ENCODE measurements at places on chromosomes 1 and 21.

DNA sequence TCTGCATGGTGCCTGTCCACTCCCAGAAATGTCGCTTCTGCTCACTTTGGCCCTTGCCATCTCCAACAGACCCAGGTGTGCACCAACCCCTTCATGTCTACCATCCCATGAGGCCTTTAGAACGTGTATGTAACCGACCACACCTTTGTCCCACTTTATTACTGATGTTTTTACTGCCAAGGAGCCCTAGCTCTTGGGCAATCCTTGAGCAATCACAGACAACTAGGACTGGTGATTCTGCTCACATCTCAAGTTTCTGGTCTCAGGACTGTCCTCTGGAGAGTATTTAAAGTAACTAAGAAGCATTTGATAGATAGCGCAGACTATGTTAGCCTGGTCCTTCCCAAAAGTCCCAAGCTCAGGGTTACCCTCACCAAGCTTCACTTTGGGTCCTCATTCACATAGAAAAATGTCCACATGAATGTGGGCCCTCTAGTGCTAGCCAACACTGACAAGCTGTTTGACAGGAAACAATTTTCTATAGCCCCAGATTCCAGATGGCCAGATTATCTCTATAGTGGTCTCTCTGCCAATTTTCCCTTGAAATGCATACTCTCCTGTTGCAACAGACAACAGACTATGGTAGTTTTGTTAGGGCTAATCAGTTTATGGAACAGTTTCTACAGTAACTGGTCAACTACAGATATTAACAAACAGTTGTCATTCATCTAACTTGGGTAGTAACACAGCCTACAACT, 6.9 kb upstream of the TMEM81 start:
- no peak overlapping the region for H3K27ac ChIP-seq
- H3K4me3 ChIP-seq, result no peak overlapping the region
- H3K27me3 ChIP-seq, result no peaks in the 10 kb centered on the region
- DNase-seq, result no peak
- H3K4me1 ChIP-seq, result no peaks in the 10 kb centered on the region

- no peaks in the 10 kb centered on the region for H3K36me3 ChIP-seq
- no peaks in the 10 kb centered on the region for H3K4me1 ChIP-seq
- H3K4me3 ChIP-seq, result no peak overlapping the region
- H3K27ac ChIP-seq, result no peak overlapping the region
- no peak for DNase-seq
- no peaks in the 10 kb centered on the region for H3K27me3 ChIP-seq
Observed at GRCh38 chr1:207486198-207486597, 9.8 kb upstream of the CR1 start.

DNA sequence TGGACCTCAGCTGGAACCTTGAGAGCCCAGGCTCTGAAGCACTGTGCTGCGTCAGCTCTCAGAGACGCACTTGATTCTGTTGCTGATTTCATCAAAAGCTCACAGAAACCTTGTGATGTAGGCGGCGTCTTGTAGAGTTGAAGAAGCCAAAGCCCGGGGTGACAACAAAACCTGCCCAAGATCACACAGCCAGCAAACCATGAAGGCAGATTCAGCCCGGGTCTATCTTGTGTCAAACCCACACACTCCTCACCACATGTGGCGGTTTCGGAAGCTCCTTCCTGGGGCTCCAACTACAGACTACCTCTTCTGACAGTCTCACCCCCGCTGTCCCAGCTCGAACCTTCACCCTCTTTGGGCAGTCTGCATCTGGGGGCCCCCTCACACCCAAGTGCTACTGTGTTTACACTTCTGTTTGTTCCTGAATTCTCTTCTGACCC, 50.4 kb downstream of the TENT5C start:
- DNase-seq, result no peak
- H3K27ac ChIP-seq, result no peak overlapping the region
- H3K27me3 ChIP-seq, result no peaks in the 10 kb centered on the region
- H3K36me3 ChIP-seq, result no peaks in the 10 kb centered on the region

GRCh38 chr1:114292194-114292593, 138.5 kb upstream of the SYT6 start:
- H3K27ac ChIP-seq, result no peak overlapping the region
- no peaks in the 10 kb centered on the region for H3K27me3 ChIP-seq
- DNase-seq, result no peak
- no peaks in the 10 kb centered on the region for H3K4me1 ChIP-seq

- DNase-seq, result no peak
- H3K36me3 ChIP-seq, result peaks cover 3% of the 10 kb centered on the region
- no peaks in the 10 kb centered on the region for H3K4me1 ChIP-seq
- H3K27ac ChIP-seq, result no peak overlapping the region
Observed at GRCh38 chr1:214352838-214353237, 71.9 kb downstream of the SMYD2 start.

DNA sequence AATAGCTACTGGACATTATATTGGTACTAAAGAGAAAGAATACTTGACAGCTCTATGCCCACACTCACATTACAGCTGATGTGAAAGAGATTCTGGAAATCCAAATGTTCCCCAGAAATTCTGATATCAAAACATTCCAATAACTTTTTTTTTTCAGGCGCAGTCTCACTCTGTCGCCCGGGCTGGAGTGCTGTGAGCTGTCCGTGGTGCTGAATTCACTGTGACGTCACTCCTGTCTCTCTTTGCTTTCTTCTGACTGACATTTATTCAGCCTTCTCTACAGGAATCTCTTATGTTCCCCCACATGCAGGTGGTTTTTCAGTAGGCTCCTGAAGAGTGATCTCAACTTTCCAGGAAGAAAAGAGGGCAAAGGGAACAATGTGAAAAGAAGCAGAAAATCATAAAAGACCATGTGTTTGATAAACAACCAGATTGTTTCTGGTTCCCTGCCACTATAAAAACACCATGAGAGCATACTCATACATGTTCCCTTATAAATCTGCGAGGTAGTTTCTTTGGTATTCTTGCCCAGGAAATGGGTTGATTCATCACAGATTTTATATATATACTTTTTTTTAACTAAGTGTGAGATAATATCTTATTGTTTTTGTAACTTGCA, 6.2 kb downstream of the S100A7A start:
- no peaks in the 10 kb centered on the region for H3K27me3 ChIP-seq
- H3K4me3 ChIP-seq, result no peak overlapping the region
- H3K36me3 ChIP-seq, result no peaks in the 10 kb centered on the region
- H3K27ac ChIP-seq, result no peak overlapping the region

DNA sequence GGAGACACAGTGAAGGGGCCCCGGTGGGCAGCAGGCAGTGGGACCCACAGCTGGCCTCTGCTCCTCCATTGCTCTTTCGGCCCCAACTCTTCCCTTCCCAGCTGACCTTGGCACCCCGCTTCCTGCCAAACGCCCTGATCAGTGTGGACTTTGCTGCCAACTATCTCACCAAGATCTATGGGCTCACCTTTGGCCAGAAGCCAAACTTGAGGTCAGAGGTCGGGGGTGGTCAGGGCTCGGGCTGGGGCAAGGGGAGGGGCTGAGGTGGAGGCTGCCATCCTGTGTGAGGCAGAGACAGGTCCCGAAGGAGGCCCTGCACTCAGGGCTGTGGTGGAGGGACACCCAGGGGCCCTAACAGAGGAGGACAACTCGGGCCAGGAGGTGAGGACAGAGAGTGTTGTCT, 13.7 kb downstream of the PODN start:
- H3K4me1 ChIP-seq, result no peaks in the 10 kb centered on the region
- no peak overlapping the region for H3K27ac ChIP-seq
- H3K27me3 ChIP-seq, result no peaks in the 10 kb centered on the region
- DNase-seq, result no peak
- no peak overlapping the region for H3K4me3 ChIP-seq

DNA sequence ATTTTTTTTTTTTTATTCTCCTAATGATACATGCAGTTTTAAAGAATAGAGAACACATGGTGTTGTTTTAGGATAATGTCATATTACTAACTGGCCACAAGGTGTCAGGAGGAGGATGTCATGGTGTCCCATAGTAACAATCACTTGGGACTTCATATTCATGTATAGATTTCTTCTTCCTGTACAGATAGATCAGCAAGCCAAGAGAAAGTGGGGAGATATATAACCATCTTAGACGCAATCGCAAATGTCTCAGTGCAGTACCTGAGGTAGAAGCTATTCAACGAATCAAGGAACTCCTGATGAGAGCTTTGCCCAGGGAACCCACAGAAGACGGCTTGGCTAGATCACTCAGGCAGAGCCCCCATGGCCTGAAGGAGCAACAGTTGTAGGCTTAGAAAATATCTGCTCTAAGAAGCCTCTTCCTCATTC, 12.3 kb downstream of the OR2T11 start:
- H3K36me3 ChIP-seq, result no peaks in the 10 kb centered on the region
- no peak overlapping the region for H3K4me3 ChIP-seq
- DNase-seq, result no peak
- no peaks in the 10 kb centered on the region for H3K4me1 ChIP-seq
- H3K27ac ChIP-seq, result no peak overlapping the region
- H3K27me3 ChIP-seq, result no peaks in the 10 kb centered on the region

DNA sequence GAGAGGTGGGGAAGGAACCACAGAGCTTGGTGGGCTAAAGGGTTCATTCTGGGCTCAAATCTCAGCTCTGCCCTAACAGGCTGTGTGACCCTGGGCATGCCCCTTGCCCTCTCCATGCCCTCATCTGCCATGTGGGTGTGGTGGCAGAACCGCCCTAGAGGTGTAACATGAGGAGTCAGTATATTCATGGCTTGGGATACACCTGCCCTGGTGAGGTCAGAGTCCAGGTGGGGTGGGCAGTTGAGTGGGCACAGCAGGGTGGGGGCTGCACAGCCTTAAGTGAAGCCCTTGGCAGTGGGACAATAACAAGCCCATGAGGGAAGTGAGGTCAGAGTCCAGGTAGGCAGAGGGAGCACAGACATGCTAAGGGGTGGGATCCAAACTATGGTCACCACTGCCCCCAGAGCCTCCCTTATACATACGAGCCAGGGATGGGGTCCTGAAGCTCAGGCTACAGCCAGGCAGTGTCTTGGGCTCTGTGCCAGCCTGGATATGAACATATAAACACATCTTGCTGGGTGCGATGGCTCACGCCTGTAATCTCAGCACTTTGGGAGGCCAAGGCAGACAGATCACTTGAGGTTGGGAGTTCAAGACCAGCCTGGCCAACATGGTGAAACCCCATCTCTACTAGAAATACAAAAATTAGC, 59.0 kb upstream of the EFHD2 start:
- H3K4me1 ChIP-seq, result no peaks in the 10 kb centered on the region
- no peak overlapping the region for H3K27ac ChIP-seq
- no peaks in the 10 kb centered on the region for H3K36me3 ChIP-seq
- H3K4me3 ChIP-seq, result no peak overlapping the region
- H3K27me3 ChIP-seq, result no peaks in the 10 kb centered on the region
- no peak for DNase-seq

DNA sequence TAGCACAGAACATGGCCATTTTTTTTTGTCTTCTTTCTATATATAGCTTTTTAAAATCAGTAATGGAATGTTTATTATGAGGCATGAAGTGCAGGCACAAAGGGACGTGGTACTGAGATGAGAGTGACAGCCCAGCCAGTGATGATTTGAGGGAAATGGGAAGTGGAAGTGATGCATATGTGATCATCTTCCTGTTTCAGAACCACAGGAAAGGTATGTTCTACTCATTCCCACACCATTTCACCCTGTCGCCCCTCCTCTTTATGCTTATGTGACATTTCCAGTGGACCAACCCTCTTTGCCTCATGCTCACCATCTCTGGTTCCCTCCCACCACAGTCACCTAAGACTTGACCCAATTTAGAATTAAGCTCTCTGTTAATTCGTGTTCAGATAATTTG, 24.3 kb downstream of the PTGS2 start:
- H3K36me3 ChIP-seq, result no peaks in the 10 kb centered on the region
- no peaks in the 10 kb centered on the region for H3K4me1 ChIP-seq
- DNase-seq, result no peak
- no peaks in the 10 kb centered on the region for H3K27me3 ChIP-seq
- H3K4me3 ChIP-seq, result no peak overlapping the region
- H3K27ac ChIP-seq, result no peak overlapping the region

DNA sequence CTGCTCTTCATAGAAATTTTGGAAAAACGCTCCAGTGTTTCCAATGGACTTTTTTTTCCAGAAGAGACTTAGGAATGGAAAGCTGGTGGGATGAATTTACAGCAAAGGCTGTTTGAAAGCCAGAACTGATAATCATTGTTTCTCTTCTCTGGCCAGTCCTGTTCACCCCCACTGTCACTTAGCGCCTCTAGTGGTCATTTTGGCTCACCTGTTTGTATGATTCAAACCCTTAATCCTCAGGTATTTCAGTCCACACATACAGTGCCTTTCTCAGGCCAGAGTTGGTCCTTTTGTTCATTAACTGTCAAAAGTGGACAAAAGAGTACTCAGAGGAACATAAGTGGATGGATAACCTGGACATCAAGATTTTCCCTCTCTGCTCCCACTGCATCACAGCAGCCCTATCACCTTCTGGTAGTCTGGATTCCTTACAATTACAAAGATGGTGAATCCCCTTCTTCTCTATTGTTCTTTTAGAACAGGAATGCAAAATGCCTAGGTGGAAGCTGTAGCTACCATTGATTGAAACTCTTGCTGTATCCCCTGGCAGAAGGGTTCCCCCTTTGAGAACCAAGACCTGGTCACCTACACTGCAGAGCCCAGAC, 177.6 kb upstream of the OLFM3 start:
- no peaks in the 10 kb centered on the region for H3K4me1 ChIP-seq
- no peaks in the 10 kb centered on the region for H3K36me3 ChIP-seq
- no peak overlapping the region for H3K4me3 ChIP-seq

- H3K4me1 ChIP-seq, result 0 out of 2 replicates have a peak, but pooled peaks cover 2% of the 10 kb centered on the region
- H3K36me3 ChIP-seq, result no peaks in the 10 kb centered on the region
- no peak for DNase-seq
- no peaks in the 10 kb centered on the region for H3K27me3 ChIP-seq
- no peak overlapping the region for H3K4me3 ChIP-seq
- H3K27ac ChIP-seq, result no peak overlapping the region
Observed at GRCh38 chr1:182752077-182752988, 37.2 kb upstream of the NPL start.

GRCh38 chr1:87278825-87279535, 49.7 kb upstream of the LMO4 start:
- no peaks in the 10 kb centered on the region for H3K27me3 ChIP-seq
- no peak overlapping the region for H3K4me3 ChIP-seq
- no peaks in the 10 kb centered on the region for H3K36me3 ChIP-seq
- DNase-seq, result no peak

DNA sequence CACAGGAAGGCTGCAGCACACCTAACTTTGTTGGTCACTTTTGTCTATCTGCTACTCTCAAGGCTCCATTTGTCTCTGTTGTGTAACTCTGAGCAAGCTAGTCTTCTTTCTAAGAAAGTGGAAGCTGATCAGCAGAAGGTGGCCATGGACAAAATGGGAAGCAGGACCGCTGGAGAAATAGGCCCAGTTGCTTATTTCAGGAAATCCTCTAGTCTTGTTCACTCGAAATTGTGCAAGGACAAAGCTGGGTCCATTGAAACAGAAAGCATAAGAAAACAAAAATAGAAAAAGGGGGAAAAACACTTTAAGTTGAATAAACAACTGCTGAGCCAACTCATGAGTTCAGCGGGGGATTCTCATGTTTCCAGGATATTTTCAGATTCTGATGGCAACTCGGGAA, 150.1 kb downstream of the PBX1 start:
- H3K27me3 ChIP-seq, result no peaks in the 10 kb centered on the region
- no peak overlapping the region for H3K27ac ChIP-seq
- H3K4me3 ChIP-seq, result no peak overlapping the region
- peaks cover 14% of the 10 kb centered on the region for H3K4me1 ChIP-seq
- DNase-seq, result no peak
- H3K36me3 ChIP-seq, result no peaks in the 10 kb centered on the region

All from iPS DF 6.9 (cell line).